ENCODE measurements at places on chromosomes 5 and 9.
A peak's percentile ranks its signal among the peaks of the same experiment; 100 is the strongest.

GRCh38 chr9:101383361-101383760 is 1.4 kb downstream of the BAAT start:
- no peak for DNase-seq

DNA sequence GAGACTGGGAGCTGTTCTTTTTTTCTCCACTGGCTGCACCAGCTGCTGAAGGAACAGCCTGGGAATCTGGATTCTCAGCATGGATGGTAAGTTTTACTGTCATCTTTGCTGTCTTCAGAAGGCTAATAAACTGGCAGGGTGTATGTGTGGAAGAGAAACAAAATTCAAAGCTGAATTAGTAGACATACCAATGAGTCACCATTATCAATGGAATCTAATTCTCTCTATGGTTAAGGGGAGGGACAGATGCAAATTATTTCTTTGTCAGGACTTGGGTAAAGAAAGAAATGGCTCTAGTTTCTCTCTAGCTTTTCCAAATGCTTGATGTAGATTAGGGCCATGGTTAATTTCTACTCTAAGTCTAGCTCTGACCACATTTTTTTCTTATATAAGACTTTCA is 154.2 kb downstream of the MPDZ start:
- no peak for DNase-seq

DNA sequence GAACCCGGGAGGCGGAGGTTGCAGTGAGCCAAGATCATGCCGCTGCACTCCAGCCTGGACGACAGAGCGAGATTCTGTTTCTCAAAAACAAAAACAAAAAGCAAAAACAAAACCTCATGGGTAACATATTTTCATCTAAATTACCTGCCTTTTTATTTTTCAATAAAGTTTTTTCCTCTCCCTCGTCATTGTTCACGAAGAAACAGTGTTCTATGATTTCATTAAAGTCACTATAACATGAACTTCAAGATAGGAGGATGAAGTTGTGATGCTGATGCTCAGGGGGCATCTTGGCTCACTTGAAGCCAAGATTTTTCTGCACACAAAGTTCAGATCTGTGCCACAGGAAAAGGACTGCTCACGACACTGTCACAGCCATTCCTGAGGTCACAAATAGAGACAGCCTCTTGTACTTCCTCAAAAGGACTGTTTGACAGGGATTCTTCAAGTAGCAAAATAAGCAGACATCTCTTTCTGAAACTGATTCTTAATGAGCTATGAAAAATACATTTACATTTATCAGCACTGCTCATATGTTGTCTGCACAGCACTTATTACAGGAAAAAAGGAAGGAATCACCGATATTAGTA is 16.1 kb downstream of the NIPSNAP3B start:
- no peak for DNase-seq

GRCh38 chr9:14215614-14216013 is 98.3 kb downstream of the NFIB start:
- no peak for DNase-seq

GRCh38 chr5:137336565-137337120 is 162.5 kb downstream of the SPOCK1 start:
- no peak for DNase-seq

- no peak for DNase-seq
Measured at GRCh38 chr9:111740739-111741138, 54.0 kb downstream of the SHOC1 start.

DNA sequence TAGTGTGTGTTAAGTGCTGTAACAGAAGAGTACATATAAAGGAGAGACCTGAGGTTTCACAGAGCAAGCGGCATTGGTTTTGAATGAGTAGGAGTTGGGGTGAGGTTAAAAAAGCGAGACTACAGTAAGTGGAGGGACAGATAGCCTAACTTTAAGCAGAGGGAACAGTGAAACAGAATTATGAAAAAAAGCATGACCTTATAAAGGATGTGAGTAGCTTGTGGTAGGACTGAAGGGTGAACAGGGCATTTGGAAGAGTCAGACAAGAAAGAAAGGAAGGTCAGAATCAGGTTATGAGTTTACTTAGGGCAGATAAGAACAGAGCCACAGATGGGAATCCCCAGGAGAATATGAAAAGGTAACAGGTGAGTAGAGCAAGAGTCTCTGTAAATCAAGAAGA is 22.5 kb downstream of the MSANTD3 start:
- no peak for DNase-seq

- DNase-seq, result no peak
Measured at GRCh38 chr5:60497706-60498500, 202.1 kb downstream of the DEPDC1B start.

DNA sequence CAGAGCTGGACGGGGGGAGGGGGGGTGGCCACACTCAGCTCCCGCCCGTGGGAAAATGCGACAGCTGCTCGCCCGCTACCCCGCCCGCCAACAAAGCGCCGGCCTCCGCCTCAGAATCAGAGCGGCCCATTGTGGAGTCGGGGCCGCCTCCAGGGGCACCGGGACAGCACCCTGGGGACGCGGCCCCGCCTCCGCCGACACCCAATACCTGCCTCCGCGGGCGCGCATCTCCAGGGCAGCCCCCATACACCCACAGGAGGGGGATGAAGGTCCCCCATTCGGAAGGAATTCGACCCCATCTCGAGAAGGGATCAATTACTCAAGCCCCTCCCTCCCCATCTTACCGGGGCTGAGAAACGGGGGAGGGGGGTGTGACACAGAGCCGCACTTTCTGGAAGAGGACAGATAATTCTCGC is 1.3 kb downstream of the NOTCH1 start:
- peak; percentile 32 for DNase-seq

- no peak for DNase-seq
Measured at GRCh38 chr5:143527808-143528207, 124.3 kb upstream of the NR3C1 start.

- DNase-seq, result no peak
Measured at GRCh38 chr5:174166231-174167079, 120.9 kb downstream of the NSG2 start.

DNA sequence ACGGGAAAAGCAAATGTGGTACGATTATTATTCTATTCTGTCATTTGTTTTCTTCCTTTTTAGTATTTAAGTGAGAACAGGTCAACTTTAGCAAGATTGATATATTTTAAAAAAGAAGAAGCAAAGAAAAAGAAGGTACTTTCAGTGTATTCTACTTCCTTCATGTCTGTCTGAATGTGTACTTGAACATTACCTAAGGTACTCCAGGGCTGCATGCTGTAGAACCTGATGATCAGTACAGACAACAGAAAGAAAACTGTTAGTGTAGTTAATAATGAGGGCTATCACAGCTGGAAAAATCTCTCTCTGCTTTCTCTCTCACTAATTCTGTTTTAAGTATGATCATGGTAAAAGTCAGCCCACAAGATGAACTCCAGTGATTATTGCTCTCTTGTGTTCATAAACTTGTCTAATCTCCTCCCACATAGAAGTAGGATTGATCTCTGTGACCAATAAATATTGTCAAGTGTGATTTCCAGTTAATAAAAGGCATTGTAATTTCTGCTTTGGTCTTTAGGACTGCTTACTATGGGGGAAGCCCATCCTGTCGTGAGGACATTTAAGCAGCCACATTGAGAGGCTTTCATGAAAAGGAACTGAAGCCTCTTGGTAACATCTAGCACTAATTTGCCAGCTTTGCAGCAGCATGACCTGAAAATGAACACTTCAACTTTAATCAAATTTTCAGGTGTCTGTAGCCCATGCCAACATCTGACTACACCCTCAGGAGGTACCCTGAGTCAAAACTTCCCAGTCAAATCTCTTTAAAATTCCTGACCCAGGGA is 864.0 kb upstream of the ACO1 start:
- no peak for DNase-seq

DNA sequence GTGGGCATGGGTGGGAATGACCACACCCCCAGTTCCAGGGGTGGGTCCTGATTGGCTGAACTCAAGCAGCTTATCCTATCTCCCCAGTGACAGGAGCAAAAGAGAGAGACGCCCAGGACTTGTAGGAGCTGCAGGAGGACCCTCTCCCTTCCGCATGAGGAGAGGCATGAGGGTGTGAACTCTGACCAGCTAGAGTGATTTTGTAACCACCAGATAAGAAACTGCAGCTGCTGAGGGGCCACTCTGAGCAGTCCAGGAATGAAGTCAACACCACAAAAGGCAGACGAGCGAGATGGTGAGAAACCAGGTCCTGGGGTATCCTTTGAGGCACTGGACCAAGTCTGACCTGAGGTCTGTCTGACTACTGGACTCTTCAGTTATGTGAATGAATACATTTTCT is 521.9 kb downstream of the BNC2 start:
- DNase-seq, result no peak

GRCh38 chr5:10304932-10305331 is 2.8 kb downstream of the CMBL start:
- no peak for DNase-seq

- DNase-seq, result no peak
Measured at GRCh38 chr5:60633341-60633740, 66.6 kb downstream of the DEPDC1B start.

DNA sequence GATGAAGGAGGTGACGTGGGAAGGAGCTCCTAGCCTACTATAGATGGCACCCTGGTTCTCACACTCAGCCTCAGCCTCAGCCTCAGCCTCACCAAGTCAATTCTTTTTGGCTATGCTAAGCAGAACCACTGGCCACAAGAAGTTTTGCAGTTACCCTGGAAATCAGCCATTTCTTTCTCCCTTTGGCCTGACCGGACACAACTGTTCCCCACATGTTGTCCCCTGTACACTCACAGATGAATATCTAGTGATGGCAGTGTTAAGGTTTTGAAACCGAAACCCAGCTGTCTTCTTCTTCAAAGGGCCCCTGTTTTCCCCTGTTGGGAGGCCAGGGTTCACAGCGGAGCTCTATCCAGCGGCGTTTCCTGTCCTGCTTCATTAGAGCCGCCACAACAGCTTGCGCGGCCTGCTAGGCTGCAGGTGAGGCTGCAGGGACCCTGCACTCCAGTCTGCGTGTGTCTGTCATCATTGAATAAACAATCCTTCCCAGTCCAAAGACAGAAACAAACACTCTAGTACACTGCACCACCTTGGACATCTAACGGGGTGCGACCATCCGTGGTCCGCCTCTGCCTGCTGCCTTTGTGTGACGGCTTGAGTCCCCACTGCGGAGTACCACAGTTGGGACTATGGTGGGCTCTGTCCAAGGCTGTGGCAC is 250.5 kb downstream of the DENND1A start:
- DNase-seq, result no peak

DNA sequence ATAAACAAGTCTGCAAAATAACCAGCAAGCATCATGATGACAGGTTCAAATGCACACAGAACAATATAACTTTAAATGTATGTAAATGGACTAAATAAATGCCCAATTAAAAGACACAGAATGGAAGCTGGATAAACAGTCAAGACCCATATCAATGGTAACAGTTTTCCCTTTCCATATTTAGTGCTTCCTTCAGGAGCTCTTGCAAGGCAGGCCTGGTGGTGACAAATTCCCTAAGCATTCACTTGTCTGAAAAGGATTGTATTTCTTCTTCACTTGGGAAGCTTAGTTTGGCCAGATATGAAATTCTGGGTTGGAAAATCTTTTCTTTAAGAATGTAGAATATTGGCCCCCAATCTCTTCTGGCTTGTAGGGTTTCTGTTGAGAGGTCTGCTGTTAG is 120.2 kb upstream of the RASA1 start:
- DNase-seq, result no peak

- DNase-seq, result no peak
Measured at GRCh38 chr5:111122398-111122797, 30.2 kb downstream of the WDR36 start.

- DNase-seq, result no peak
Measured at GRCh38 chr9:84300271-84300670, 40.3 kb downstream of the SLC28A3 start.

DNA sequence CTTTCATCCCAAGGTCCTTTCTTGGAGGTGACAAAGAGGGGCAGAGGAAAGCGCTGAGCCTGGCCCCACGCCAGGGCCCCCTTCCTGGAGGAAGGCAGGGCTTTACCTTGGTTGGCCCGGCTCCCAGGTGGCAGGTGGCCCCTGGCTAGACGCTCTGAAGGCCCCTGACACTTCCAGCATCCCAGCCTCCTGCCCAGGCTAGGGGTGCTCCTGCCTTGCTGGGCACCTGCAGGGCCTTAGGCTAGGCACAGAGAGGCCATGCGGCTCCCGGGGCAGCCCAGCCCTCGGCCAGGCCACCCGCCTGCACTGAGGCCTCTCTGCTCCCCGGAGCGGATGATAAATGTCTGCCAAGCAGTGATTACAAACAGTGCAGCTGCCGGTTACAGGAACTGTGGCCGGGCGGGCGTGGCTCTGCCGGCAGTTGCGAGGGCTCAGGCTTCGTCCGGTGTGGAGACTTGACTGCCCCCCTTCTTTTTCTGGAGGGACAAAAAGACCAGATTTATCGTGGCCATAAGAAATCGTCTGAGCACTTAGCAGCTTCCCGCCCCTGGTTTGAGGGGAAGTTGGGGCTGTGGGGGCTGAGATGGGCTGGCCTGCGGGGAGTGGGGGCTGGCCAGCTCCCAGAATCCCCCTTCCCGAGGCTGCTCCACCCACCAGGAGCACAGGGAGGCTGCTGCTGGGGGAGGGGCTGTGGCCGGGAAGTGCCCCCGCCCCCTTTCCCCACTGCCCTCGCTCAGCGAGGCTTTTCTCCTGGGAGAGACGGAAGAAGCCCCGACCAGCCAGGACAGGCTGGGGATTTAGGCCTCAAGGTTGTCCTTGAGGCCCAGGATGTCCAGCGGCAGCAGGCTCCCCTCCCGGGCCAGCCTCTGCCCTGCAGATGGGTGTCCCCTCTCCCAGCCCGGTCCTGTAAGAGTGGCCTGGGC is 31.6 kb upstream of the UBAC1 start:
- DNase-seq, result peak; percentile 33

DNA sequence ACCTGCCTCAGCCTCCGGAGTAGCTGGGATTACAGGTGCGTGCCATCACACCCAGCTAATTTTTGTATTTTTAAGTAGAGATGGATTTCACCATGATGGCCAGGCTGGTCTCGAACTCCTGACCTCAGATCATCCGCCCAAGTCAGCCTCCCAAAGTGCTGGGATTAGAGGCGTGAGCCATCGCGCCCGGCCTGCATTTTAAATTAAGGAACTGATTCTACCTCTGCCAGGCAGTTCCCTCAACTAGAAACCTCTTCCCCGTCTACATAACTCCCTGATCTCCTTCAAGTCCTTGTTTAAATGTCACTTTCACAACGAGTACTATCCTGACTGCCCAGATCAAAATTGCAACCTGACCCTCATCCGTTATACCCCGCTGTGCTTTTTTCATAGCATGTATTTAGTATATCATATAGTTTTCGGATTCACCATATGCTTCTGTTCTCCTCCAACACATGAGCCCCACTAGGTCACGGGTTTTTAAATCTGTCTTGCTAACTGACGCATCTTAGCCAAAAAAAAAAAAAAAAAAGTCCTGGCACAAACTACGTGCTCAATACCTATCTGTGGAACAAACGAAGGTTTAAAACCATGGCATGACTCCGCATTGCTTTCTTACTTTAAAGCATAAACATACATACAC is 858 bp upstream of the SOWAHA start:
- DNase-seq, result no peak
